RWPE2 (cell line): ENCODE measurements at places on chromosomes 3 and 15.

DNA sequence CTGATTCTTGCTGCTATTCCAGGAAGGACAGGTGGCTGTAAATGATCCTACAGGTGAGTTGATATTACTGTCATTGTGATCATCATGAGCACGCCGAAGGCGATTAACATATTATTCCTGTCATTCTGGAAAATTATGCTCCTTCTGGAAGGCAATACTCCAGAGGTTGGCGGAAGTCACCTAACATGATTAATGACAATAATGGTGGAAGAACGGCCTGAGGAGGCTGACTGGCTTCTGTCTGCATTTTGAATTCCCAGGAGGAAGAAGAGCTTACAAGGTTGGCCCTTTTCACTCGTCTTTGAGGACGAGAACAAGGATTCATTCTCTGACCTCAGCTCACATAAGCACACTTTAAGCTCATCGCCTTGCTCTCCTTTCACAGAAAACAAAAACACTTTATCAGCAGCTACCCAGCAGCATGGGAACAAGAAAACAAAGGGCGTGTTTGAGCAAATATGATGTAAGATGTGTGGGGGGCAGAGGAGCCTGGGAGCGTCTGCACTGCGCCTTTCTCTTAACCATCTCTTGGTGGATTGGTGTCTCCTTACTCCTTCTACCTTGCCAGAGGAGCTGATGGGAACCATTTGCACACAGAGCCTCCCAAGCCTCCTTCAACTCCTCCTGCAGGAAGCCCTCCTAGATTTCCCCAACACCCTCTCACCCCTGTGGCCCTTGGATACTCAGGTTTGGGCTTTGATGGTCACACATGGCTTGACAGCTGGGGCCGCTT, 23.0 kb downstream of the ACSBG1 start:
- peak; percentile 35 for DNase-seq

DNA sequence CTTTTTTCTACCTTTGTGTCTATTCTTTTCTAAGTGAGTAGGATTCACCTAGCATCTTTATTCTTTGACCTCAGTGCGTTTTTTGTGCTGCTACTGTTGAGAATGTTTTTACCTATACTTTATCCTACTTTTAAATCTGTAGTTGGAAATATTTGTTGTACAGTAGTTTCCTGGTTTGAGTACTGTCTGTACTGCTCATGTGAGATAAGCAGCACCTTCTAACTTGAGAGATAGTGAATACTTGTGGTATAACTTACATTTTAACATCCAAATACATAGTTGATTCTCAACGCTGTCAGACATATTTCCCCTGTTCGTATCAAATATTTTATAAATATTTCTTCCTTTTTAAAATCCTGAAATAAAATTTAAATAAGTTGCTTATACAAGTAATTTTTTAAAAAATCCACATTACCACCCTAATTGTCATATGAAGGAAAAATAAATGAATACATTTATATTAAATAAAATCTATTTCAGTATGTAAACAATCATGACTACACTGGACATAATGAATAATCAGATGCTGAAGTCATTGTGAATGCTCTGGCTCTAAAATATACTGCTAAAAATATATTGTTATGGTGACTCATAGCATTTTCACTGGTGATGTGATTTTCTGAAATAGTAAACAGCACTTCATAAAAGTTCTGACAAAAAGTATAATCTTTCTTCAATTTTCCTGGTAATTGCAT, 17.4 kb downstream of the ATP11B start:
- DNase-seq = no peak

- no peak for DNase-seq
Observed at GRCh38 chr15:92510163-92510882, 116.6 kb downstream of the ST8SIA2 start.

DNA sequence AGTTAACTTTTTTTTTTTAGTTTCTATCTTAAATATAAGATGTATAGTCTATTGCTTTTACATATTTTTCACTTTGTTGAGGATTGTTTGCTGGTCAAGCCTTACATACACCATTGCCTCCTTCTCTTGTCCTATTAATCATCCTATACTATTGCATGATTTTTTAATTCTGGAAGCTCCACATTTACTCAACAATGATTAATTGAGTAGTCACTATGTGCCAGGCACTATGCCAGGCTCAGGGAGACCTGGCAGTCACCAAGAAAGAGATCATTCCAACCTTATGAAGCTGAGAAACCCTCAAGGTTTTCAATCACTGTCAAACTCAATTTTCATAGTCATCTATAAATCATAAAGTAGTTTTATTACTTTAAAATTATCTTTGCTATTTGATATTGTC, 626.2 kb downstream of the IGSF11 start:
- no peak for DNase-seq

DNA sequence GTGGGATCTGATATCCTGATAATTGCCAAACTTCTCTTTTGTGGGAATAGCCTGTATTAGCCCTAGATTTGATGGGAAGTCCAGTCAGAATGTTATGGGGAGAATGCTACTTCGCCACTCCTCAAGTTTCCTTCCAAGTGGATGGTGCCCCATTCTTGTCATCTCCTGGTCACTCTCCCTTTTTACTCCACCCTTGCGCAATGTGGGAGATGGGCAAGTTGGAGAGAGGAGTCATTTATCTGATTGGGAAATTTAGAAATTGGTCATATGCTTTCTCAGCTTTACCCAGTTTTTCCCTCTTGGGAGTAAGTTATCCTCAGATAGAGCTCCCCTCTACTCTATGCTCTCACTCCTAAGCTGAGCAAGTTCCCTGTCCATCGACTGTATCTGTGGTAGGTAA, 14.4 kb downstream of the FANCD2OS start:
- DNase-seq = no peak

- no peak for DNase-seq
Observed at GRCh38 chr3:25473246-25473645, 45.2 kb downstream of the RARB start.

- DNase-seq = no peak
Observed at GRCh38 chr15:73517566-73517965, 74.6 kb downstream of the REC114 start.

GRCh38 chr3:42705058-42705767, 2.6 kb upstream of the HHATL start:
- DNase-seq = no peak

DNA sequence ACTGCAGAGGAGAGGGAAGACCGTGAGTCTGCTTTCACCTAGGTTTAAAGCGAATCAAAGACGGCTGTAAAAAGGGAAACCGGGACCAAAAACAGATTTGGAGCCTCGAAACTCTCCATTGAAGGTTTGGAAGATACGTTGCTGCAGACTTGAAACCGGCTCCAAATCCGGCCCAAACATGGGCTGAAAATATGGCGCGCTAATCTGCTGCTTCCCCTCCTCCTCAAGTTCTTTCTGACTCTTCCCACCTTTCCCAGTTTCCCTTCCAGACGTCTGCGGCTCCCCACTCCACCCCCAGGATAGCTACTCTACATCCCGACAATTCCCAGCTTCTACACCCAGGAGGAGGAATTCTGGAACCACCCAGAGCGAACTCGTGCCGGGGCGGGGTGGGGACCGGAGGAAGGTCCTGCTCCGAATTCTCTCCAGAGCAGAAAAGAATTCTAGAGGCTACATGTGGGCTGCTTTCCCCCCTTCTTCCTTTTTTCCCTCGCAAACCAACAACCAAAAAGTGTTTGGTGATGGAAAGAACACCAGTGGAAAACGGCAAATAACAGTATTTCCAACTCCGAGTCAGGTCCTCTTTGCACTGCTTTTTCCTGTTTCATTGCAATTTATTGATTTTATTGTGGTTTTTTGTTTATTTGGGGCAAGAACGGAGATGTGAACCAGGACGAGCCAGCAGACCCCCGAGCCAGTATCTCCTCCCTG, 8.5 kb downstream of the EOMES start:
- no peak for DNase-seq

DNA sequence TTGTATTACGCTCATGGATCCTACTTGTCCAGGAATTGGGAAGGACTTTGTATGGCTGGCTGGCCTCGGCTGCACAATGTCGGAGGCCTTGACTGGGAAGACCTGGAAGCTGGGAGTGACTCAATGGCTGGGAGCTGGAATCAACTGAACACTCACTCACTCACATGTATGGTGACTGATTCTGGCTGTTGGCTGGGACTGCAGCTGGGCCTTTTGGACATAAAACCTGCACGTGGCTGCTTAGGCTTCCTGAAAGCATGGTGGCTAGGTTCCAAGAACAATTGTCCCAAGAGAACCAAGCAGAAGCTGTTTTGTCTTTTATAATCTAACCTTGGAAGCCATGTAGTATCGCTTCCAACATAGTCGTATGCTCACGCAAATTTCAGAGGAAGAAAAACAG, 38.0 kb upstream of the CMTM8 start:
- no peak for DNase-seq

DNA sequence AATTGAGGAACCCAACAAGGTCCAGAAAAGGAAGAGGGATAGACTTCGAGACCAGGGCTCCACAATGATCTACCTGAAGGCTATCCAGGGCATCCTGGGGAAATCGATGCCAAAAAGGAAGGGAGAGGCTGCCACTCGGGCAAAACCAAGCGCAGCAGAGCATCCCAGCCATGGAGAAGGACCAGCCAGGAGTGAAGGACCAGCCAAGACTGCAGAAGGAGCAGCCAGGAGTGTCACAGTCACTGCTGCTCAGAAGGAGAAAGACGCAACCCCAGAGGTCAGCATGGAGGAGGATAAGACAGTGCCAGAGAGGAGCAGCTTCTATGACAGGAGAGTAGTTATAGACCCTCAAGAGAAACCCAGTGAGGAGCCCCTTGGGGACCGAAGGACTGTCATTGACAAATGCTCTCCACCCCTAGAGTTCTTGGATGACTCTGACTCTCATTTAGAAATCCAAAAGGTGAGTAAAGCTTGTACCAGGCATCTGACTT, 12.0 kb downstream of the TATDN2 start:
- DNase-seq = no peak

GRCh38 chr3:145735631-145736030, 425.4 kb downstream of the PLOD2 start:
- DNase-seq = no peak

DNA sequence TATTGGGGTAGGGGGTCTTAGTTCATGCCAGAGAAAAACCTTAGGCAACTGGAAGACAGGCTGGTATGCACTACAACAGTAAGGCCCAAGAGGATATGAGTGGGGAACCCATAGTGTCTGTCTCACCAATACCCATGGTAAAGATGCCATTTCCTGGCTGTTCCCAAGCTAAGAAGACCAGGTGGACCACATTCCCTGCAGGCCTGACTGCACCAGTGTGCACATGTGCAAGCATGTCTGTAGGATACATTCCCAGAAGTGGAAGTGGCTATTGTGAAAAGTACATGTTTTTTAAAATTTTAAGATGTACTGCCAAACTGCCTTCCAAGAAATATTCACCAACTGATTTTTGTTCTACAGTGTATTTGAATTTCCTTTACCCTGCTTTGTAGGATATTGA, 207.3 kb upstream of the CTNNB1 start:
- no peak for DNase-seq

DNA sequence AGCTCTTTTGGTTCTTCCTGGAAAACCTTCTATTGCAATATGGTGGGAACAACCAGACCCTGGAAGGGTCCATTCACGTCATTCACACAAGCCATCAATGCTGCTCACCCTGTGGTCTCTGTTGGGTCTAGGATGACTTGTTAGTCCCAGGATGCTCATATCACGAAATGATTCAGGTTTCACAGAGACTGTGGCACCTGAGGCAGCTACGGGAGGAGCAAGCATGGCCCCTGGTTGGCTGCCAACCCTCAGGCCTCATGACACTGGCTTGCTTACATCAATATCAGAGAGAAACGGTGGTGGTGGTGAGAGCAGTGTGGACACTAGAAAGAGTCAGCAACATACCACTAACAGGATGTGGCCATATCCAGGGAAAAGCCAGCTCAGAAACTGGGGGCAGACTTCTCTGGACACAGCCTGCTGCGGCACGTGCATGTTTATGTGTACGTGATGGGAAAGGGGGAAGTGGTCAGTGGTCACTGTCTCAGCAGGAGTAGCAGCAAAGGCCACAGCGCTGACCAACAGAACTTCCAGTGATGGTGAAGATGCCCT, 208.9 kb upstream of the ST8SIA2 start:
- DNase-seq = no peak

DNA sequence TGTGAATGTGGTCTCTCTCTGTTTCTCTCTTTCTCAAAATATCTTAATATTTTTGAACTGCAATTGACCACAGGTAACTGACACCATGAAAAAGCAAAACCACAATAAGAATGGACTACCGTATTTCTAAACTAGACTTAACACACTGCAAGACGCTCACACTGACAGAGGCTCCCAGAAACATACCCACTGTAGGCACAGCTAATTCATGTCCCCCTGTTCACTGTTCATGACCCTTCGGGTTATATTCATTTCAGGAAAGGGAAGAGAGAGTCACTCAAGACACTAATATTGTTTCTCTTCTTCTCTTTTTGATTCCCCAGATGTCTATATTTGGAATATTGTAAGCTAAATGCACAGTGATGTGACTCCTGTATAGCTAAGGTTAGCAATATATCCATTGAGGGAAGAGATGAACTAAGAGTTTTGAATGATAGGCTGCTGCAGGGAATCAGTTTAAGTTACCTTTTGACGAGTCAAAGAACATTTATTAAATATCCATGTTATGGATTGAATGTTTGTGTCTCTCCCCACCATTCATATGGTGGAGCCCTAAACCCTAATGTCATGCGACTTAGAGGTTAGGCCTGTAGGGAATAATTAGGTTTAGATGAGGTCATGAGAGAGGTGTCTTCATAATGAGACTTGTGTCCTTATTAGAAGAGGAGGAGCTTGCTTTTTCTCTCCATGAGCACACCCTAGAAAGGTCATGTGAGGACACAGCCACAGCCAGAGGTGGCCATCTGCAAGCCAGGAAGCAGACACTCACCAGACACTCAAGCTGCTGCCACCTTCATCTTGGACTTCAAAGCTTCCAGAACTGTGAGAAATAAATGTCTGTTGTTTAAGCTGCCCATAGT, 216.6 kb upstream of the GRM7 start:
- DNase-seq = no peak

GRCh38 chr3:48617559-48617958, 4.0 kb downstream of the TMEM89 start:
- DNase-seq = no peak

DNA sequence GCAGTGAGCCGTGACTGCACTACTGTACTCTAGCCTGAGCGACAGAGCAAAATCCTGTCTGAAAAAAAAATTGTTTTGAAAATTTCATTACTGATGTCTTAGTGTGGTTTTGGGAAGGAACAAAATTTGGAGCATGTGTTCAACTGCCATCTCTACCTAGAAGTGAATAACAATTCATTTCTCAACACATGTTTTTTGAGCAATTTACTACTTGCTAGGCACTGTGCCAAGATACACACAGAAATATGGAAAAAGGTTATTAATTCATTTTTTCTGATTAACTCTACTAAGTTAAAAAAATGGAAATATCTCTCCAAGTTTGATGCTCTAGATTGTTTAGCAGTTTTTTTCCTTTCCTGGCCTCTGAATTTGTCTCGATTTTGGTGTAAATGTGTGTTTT, 5.2 kb upstream of the TCF12 start:
- no peak for DNase-seq

DNA sequence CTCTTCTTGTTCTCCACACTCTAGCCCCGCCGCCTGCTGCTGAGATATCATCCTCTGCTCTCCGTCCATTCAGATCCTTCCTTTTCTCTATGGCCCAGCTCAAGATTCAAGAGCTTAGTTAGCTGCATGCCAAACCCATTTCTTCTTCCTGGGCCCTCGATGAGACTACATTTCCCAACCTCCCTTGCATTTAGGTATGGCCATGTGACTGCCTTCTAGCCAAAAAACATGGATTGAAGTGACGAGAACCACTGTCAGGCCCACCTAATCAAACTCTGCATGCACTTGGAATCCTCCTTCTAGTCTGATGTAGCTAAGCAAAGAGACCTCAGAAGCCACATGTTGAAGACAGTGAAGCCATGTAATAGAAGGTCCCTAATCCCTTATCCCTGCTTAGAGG, 308.2 kb downstream of the VPS13C start:
- DNase-seq = no peak
